ENCODE measurements at places on chromosomes 7 and 10. TPM values are rescaled to one million over a fixed set of nuclear protein-coding genes. Genes with fewer than 3 reads are reported as not detected.

DNA sequence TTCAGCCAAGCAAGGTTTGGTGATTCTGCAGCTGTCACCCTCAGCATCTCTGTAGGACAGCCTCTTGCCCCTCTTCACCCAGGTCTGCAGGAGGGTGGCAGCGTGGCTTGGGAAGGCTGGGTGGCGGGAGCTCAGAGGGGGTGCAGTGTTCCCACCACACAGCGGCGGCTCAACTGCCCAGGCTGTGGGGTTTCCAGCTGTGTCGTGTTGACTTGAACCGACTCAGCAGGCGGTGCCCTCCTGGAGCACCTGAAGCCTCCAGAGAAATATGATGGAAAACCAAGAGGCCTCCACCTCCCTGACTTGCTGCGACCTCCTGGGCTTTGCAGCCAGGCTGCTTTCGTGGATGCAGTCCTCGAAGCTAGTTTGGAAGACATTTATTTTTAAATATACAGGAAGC is 68.0 kb upstream of the KLF6 start:
- DNase-seq: no peak

DNA sequence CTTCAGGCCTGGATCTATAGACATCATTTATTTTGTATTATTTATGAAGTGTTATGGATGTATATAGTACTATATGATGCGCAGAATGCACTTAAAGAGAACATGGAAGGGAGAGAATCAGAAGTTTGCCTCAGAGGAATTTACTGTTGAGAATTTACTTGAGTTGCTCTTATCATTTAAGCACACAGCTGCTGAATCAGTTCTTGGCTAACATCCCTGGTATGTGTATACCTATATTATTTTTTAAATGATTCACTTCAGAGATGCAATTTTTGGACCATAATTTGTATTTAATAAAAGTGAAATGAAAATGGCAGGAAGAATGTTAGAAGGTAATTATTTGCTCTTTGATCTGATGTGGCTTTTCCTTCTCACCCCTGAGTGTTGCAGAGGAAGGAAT is 191.6 kb downstream of the BICC1 start:
- DNase-seq: no peak

DNA sequence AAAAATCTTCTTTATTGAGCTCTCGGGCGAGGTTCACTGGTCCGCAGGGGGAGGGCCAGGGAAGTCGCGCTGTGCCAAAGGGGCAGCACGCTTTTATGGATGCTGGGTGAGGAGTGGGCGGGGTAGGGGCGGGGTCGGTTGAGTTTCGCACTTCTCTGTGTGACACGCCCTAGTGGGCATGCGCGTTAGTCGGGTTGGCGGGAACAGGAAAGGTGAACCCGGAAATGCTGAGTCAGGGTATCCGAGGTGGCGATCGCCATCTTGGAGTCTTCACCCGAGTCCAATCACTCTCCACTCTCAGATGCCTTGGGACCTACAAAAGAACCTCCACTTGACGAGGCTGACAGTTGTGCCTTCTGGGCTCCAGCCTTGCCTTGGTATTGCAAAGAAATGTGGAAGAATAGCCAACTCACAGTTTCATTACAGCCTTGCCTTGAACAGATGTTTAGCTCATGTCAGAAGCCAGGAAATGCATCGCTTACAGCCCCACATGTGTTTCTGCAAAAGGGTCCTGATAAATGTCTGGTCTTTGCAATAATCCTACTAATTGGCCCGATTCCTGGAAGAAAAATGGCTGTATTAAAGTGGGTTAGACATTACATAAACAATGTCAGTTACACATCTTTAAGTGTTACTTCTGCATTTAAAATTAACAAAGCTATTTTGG is 64.1 kb downstream of the AHR start:
- DNase-seq: no peak

GRCh38 chr10:129958629-129959543 is 5.2 kb downstream of the EBF3 start:
- DNase-seq: no peak

Gene NKX2-3
- not detected for total RNA-seq

Gene CDC14C
- total RNA-seq: not detected
